Heart right ventricle (tissue), 16 donors: ENCODE measurements at places on chromosomes 7 and 10.

GRCh38 chr7:25859412-25860274 lies 292.4 kb upstream of the NFE2L3 start:
- DNase-seq: no peak

DNA sequence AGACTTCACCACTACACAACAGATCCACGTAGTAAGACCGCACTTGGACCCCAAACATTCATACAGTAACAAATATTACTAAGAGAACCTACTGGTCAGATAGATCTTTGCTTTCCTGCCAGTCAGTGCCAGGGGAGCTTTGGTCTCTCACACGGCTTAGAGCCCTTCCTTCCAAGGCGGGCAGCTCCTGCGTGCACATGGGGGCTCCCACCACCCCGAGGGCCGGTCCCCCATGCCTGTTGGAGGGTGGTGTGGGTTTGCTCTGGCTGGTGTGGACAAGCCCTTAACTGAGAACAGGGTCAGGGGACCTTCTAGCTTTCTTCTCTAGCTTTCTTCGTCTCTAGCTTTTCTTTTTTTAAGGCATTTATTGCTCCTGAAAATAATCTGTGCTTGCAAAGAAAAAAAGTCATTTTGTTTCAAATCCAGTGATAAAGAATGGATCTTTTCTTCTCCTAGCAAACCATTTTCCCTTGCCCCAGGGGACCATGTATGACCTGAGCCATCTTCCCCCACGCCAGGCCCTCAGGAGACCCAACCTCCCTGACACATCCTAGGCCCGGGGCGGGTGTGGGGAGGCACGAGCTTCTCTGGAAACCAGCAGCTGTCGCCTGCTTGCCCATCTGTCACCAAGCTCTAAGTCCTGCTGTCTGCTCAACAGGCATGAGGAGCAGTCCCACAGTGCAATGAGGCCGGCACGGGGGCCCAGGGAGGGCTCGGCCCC lies 591.1 kb downstream of the PTPRN2 start:
- DNase-seq: no peak

- DNase-seq: no peak
Observed at GRCh38 chr10:49324711-49325110, 25.7 kb downstream of the C10orf71 start.

GRCh38 chr7:90570373-90570959 lies 25.7 kb upstream of the CDK14 start:
- no peak for DNase-seq

DNA sequence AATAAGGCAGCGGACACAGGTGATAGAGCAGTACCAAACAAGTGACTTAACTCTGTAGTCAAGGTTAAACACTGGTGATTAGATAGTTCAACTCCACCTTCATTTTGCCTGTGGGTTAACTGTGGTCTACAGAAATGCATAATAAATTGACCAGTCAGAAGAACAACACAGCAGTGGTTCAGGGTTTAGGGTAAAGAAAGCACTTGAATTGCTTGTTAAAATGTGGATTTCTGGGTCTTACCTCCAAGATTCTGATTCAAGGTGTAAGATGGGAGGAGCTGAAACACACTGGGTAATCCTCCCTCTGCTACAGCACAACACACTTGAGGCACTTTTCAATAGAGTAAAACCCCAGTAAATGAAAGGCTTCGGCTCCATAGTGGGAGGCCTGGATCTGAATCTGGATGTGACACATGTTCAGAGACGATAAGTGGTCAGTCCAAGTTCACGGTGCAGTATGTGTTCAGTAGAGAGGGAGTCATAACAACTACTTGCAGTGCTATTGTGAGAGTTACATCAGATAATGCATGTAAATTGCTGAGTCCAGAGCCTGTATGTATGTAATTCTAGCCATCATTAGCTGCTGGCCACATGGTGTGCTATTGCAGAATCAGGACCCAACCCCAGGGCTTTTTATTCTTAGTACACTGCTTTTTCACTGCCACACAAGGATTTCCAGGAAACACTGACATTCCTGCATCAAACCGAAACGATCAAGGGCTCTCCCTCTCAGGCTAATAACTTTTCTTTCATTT lies 141.7 kb downstream of the SORCS1 start:
- DNase-seq: no peak
